AG20443 (cell line): ENCODE measurements at places on chromosomes 7 and 10.

GRCh38 chr10:131041441-131041840, 270.1 kb downstream of the TCERG1L start:
- no peak for DNase-seq

- peak; percentile 65 for DNase-seq
Measured at GRCh38 chr7:149790146-149790548, 16.8 kb upstream of the ZNF467 start.

DNA sequence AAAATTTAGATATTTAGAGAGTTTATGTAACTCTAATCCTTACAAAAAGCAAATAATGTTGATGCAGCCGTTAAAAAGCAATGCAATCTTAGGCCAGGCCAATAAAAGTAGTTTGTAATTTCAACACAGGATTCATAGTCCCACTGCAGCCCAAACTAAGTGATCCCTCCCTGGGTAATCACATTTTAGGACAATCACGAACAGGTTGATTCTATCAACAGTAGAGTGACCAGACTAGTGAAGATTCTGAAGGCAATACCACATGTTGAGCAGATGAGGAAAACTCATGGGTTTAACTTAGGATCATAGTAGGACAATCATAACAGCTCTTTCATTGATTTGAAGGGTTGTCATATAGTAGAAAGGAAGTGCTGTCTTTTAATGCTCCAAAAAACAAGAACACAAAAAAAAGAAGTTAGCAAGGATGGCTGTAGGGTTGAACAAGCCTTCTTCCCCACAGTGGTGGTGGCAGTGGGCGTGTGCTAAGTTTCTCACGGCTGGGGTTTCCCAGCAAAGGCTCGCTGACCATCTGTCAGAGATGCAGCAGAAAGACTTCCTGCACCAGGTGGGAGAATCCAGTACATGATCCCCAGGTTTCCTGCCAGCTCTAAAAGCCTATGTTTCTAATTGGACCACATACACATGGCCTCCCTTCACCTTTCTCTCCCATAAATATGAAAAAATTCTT, 212.2 kb downstream of the CHRM2 start:
- DNase-seq = no peak

DNA sequence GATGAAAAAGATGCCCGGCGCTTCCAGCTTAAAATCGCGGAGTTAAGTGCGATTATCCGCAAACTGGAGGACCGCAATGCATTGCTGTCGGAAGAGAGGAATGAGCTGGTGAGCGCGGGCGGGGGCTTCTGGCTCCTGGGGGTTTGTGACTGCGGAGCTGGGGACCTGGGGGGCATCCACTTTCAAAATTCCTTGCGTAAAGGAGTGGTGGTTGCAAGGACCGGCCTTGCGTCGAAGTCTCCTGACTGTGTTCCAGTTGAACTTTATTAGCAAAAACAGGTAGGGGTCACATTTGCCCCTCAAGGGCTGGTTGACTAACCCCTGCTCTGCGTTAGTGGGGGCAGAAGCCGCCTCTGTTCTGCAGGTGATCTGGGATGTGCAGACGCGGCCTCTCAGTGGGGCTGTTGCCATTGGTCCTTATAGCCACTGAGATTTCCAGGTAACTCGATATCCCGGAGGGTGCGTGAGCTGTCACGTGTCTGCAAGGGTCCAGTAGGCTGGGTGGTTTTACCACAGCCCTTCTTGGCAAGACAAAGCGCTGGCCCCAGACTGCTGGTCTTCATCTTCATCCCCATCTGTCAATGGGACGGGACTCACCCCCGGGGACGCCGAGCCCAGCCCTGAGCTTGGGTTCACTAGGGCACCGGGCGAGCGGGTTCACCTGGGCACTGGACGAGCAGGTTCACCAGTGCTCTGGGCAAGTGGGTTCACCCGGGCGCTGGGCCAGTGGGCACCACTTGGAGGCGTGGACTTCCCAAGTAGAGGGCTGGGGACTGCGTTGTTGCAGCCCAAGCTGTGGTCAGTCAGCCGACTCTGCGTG, 51.5 kb upstream of the DPYSL4 start:
- no peak for DNase-seq

- DNase-seq = no peak
Measured at GRCh38 chr7:74542558-74543117, 88.9 kb downstream of the GTF2IRD1 start.

DNA sequence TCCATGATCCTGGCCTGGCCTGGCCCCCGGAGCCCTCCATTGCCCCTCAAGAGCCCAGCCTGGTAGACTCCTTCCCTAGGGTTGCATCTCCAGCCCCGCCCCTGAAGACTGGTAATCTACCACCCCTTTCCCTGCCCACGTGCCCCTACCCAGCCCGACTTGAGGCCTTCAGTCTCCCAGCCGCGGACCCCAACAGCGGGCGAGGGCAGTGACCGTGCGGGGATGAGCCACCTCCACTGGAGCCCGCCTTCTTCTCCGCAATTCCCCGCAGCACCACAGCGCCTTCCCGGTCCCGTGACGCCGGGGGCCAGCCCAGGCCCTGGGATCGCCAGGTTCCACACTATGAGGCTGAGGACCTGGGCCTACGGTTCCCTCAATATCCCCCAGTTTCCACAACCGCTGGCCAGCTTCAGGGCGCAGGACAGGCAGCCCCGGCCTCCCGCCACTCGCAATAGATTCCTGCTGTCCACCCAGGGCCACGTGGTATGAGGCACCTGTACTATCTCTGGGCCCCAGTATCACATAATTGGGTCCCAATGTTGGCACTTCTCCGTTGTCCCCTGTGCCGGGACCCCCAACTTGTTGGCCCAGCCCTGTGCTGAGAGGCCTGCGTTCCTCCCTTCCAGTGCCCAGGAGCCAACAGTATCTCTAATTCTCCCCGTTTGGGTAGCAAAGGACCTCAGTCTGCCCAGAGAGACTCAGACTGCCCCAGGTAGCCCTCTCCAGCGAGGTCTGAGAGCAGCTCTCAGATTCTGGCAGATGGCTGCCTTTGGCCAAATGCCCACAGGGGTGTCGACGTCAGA, 1.1 kb upstream of the GPRIN2 start:
- no peak for DNase-seq

GRCh38 chr7:46424934-46425333, 503.9 kb upstream of the IGFBP3 start:
- DNase-seq = no peak

DNA sequence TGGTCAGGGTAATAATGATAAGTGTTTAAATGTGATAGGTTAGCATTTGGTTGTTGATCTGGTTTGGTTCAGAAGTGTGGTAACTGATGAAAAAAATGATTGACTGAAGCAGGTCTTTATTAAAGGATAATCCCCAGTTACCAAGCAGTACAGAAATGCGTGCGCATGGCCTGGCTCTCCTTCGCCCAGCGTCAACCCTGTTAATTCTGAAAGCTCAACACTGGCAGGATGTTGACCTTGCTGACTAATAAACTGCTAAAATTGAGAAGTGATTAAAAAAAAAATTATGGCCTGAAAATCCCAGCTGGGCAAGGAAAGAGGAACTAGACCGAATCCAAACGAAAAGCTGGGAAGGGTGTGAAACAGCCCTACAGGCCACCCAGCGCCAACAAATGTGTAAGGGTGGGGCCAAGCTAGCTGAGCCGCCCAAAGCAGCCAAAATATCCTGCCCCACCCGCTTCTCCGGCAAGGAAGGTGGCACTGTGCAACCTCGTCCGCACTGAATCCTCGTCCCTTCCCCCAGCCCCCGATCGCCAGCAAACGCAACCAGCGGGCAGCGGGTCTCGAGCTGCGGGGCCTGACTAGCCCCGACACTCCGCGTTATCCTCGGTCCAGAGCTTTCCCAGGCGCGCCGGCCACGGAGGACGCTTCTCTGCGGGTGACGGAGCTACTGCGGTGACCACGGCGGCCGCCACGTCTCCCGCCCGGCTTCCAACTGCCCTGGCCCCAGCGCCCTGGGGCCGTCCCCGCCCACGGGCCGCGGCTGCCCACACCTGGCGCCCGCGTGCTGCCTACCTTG, 561 bp downstream of the SHTN1 start:
- peak; percentile 77 for DNase-seq

- DNase-seq = no peak
Measured at GRCh38 chr10:111109501-111110242, 32.8 kb downstream of the ADRA2A start.

DNA sequence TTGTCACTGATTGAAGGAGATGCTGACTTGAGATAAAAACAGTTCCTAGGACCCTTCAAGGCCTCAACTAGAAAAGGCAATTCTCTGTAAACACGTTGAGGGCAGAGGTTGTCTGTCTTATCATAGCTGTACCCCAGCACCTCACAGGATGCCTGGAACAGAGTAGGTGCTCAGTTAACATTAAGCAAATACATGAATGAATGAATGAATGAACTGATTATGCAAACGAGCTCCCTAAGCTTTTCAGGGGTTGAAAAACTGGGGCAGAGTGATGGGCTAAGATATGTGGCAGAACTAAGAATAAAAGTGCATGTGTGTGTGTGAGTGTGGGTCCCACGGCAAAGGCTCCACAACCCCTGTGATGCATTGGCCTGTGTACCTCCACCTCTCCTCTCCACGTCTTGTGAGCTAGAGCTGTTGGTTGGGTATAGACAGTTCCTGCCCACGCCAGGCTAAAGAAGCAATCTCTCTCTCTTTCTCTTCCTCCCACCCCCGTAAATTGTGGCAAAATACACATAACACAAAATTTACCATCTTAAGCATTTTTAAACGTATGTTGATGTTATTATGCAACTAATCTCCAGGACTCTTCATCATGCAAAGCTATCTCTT, 20.9 kb upstream of the SMC3 start:
- no peak for DNase-seq

GRCh38 chr10:32155075-32155516, 98.9 kb upstream of the KIF5B start:
- DNase-seq = peak; percentile 65

DNA sequence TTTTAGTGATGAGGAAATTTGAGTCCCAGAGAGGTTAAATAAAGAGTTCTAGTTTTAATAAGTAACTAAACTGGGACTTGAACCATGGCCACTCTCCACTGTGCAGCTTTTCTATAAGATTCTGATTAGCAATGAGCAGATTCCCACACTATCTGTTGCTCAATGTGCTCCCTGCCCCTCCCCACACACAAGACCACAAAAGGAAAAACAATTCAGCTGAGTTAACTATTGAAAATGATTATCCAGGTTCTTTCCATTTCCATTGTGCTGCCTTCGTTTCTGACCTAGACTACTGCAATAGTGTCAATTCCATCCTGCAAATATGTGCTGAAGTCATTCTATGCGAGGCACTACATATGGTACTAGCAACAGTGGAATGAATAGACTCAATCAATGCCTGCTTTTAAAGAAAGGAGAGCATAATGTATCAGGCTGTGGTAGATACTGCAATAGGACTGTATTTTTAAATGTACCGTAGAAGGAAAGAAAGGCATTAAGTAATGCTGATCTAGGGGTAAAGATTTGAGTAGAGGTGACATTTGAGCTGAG, 97.0 kb downstream of the SEMA3C start:
- no peak for DNase-seq

- peak; percentile 70 for DNase-seq
Measured at GRCh38 chr10:6445671-6446316, 134.3 kb downstream of the PRKCQ start.

- no peak for DNase-seq
Measured at GRCh38 chr10:60042262-60042661, 135.9 kb upstream of the CCDC6 start.

- DNase-seq = peak; percentile 17
Measured at GRCh38 chr7:6553448-6554044, 2.3 kb upstream of the GRID2IP start.

DNA sequence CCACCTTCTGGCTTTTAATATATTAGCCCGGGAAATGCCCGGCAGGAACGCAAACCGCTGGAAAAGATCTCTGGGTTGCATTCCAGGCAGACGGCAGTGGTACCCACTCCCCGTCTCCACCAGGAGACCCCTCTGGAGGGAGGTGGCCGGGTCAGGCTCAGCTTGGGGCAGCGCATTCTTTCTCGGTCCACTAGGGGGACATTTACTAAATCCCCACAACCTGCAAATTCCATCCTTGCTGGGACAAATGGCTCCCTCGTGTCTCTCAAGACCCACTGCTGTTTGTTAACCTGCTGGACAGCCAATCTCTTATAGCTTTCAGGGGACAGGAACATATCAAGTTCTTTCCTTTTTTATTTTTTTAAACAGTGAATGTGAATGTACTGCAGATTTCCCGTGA, 45.8 kb upstream of the CARD11 start:
- no peak for DNase-seq

- peak; percentile 90 for DNase-seq
Measured at GRCh38 chr7:101688183-101688831, 59.2 kb upstream of the MYL10 start.

DNA sequence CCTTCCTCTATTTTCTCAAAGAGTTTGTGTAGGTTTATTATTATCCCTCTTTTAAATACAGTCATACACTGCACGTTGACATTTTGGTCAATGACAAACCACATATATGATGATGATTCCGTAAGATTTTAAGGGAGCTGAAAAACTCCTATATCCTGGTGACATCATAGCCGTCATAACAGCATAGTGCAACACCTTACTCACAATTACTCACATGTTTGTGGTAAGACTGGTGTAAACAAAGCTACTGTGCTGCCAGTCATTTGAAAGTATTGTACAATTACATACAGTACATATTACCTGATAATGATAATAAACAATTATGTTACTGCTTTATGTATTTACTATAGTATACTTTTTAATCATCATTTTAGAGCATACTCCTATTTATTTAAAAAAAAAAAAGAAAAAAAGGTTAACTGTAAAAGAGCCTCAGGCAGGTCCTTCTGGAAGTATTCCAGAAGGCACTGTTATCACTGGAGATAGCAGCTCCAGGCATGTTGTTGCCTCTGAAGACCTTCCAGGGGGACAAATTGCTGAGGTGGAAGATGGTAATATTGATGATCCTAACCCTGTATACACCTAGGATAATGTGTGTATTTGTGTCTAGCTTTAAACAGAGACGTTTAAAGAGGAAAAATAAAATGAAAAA, 123.3 kb upstream of the CDK1 start:
- no peak for DNase-seq

- DNase-seq = no peak
Measured at GRCh38 chr7:132028144-132028920, 471.9 kb upstream of the PODXL start.

GRCh38 chr7:33874943-33875342, 30.4 kb upstream of the BMPER start:
- DNase-seq = peak; percentile 53

DNA sequence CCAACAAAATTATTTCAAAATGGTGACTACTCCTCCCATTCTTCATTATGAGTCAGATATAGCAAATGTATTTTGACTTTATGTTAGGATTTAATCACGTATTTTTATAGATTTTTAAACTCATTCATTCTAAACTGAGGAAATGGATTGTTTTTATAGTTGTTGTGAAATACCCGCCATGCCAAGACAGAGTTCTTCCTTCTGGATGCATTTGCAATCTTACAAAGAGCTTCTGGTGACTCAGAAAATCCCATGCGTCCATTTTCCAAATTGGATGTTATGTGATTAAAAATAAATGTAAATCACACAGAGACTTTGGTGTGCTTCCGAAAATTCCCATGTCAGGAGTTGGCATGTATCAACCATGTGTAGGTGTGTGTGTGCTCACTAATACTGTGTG, 179.3 kb downstream of the TRIL start:
- DNase-seq = no peak

- no peak for DNase-seq
Measured at GRCh38 chr7:18962031-18962430, 155.4 kb downstream of the TWIST1 start.

GRCh38 chr10:93060887-93061593, 442 bp downstream of the CYP26C1 start:
- DNase-seq = peak; percentile 38

- DNase-seq = no peak
Measured at GRCh38 chr10:131162211-131162610, 149.3 kb downstream of the TCERG1L start.
